Natural killer cell (primary cell): ENCODE measurements at places on chromosomes 6 and 20. TPM values are rescaled to one million over a fixed set of nuclear protein-coding genes. Genes with fewer than 3 reads are reported as not detected.
A peak's percentile ranks its signal among the peaks of the same experiment; 100 is the strongest.

The EPPIN gene
- total RNA-seq, result not detected

The KCNB1 gene
- 0.09 TPM for total RNA-seq

The SLC29A1 gene
- 5.2 TPM for total RNA-seq

The LY6G6C gene
- total RNA-seq, result not detected

The BMP5 gene
- not detected for total RNA-seq

GRCh38 chr6:104418839-104419238 lies 440.9 kb downstream of the HACE1 start:
- no peaks in the 10 kb centered on the region for H3K36me3 ChIP-seq
- H3K27ac ChIP-seq, result no peak overlapping the region
- DNase-seq, result no peak
- H3K4me3 ChIP-seq, result no peak overlapping the region

- H3K4me1 ChIP-seq, result peaks cover 17% of the 10 kb centered on the region
- no peak overlapping the region for H3K4me3 ChIP-seq
- H3K36me3 ChIP-seq, result peaks cover 24% of the 10 kb centered on the region
- H3K27me3 ChIP-seq, result no peaks in the 10 kb centered on the region
- no peak overlapping the region for H3K27ac ChIP-seq
These were observed 32.6 kb upstream of the TBC1D7 start for GRCh38 chr6:13360671-13361540.

DNA sequence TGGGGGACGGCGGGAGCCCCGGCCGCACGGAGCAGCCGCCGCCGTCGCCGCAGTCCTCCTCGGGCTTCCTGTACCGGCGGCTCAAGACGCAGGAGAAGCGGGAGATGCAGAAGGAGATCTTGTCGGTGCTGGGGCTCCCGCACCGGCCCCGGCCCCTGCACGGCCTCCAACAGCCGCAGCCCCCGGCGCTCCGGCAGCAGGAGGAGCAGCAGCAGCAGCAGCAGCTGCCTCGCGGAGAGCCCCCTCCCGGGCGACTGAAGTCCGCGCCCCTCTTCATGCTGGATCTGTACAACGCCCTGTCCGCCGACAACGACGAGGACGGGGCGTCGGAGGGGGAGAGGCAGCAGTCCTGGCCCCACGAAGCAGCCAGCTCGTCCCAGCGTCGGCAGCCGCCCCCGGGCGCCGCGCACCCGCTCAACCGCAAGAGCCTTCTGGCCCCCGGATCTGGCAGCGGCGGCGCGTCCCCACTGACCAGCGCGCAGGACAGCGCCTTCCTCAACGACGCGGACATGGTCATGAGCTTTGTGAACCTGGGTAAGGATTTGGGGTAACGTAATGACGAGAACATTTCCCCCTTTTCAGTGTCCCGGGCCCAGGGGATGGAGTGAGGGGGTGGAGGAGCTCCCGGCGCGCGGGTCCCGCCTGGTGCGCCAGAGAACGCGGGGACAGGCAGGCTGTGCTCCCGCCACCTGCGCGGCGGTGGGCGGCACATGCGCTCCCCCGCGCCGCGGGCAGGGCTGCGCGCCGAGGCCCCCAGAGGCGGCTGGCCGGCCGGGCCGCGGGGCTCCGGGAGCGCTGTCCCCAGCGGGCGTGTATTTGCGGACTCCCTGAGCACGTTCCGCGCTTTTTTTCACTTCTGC lies 1.4 kb downstream of the BMP6 start:
- H3K4me3 ChIP-seq, result no peak overlapping the region
- H3K27ac ChIP-seq, result no peak overlapping the region
- peaks cover 25% of the 10 kb centered on the region for H3K4me1 ChIP-seq
- peaks cover 33% of the 10 kb centered on the region for H3K27me3 ChIP-seq
- DNase-seq, result no peak

DNA sequence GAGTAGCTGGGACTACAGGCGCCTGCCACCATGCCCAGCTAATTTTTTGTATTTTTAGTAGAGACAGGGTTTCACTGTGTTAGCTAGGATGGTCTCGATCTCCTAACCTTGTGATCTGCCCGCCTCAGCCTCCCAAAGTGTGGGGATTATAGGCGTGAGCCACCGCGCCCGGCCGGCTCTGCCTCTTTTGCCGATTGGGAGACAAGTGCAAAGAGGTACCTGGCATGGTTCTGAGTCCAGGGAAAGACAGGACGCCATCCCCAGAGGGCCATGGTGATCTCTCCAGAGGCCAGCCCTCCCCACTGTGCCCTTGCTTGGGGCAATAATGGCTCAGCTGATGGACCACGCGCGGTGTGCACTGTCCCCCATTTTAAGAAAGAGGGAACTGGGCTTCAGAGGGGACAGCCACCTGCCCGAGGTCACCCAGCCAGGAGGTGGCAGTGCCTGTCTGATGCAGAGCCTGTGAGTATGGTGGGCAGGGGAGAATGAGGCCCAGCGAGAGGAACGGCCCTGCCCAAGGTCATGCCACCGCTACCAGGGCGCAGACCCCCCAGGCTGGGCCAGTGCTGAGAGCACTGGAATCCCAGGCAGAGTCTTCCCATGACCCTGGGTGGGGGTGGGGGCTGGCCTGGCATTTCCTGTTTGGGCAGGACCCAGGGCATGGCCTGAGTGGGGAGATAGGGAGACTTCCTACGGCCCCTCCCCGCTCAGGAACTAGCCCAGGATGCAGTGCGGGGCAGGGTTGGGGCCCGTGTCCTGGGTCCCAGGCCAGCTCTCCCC lies 61.0 kb downstream of the SNAI1 start:
- H3K27ac ChIP-seq, result no peak overlapping the region
- H3K4me3 ChIP-seq, result no peak overlapping the region
- no peaks in the 10 kb centered on the region for H3K27me3 ChIP-seq
- H3K36me3 ChIP-seq, result no peaks in the 10 kb centered on the region

DNA sequence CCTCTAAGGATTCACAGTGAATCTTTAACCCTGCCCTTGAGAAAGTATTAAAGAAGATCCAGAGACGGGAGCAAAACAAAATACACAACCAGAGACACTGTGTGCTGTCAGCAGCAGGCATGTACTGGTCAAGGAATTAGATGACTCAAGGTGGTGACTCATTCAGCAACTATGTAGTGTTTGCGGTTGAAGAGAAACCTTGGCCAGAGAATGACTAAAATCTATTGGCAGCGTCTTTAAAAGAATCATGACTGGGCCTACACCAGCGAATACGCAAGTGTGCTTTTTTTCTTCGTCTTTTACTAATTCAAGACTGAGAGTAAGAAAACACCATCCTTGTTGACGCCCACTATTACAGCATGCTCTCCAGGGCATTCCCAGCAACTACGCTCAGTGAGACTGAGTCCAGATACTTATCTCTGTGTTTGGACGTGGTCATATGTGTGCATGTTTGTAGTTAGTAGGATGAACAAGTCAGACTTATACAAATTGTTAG lies 72.4 kb upstream of the BACH2 start:
- H3K4me1 ChIP-seq, result no peaks in the 10 kb centered on the region
- no peak overlapping the region for H3K27ac ChIP-seq
- no peak overlapping the region for H3K4me3 ChIP-seq
- no peaks in the 10 kb centered on the region for H3K36me3 ChIP-seq
- DNase-seq, result no peak

GRCh38 chr6:24330137-24330732 lies 27.6 kb downstream of the DCDC2 start:
- no peaks in the 10 kb centered on the region for H3K27me3 ChIP-seq
- no peaks in the 10 kb centered on the region for H3K4me1 ChIP-seq
- H3K4me3 ChIP-seq, result no peak overlapping the region
- DNase-seq, result no peak
- no peak overlapping the region for H3K27ac ChIP-seq

DNA sequence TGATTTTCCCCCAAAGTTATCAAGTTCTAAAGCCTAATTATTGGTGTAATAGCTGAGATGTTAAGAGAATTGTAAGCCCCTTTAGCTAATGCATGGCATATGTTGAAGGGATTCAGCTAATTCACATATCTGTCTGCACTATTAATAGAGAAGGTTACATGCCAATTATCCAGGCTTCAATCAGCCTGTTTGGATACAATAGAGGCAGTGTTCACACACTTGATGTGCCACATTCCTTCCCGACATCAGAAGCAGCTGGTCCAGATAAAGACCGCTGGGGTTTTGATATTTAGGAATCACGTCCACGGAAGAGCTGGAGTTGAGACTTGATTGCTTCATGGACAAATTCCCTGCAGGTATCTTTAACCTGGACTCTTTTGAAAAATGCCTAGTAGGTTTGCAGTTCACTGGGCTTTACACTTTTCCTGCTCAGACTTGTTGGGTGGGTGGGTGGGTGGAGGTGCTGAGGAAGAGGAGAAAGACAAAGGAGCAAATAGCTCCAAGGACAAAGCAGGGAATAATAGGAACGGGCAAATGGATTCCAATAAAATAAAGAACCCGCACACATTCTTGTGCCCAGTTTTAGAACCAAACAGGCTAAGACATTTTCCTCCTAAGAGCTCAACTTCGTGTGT lies 142.6 kb upstream of the ZNF217 start:
- peaks cover 11% of the 10 kb centered on the region for H3K4me1 ChIP-seq
- H3K36me3 ChIP-seq, result no peaks in the 10 kb centered on the region
- H3K27me3 ChIP-seq, result no peaks in the 10 kb centered on the region
- no peak overlapping the region for H3K4me3 ChIP-seq

DNA sequence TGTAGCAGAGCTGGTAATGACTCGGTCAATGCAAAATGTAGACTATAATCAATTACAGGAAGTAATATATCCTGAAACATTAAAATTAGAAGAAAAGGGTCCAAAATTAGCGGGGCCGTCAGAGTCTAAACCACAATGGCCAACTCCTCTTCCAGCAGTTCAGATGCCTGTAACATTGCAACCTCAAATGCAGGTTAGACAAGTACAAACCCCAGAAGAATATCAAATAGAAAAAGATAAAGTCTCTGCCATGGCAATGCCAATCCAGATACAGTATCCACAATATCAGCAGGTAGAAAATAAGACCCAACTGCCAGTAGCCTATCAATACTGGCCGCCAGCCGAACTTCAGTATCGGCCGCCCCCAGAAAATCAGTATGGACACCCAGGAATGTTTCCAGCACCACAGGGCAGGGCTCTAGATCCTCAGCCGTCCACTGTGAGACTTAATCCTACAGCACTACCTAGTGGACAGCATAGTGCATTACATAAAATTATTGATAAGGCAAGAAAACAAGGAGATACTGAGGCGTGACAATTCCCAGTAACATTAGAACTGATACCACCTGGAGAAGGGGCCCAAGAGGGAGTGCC lies 158.4 kb downstream of the GPX5 start:
- H3K4me1 ChIP-seq, result no peaks in the 10 kb centered on the region
- no peak overlapping the region for H3K4me3 ChIP-seq
- peaks cover 17% of the 10 kb centered on the region for H3K27me3 ChIP-seq
- peak; percentile 63 for DNase-seq
- no peaks in the 10 kb centered on the region for H3K36me3 ChIP-seq

GRCh38 chr20:676315-676937 lies 824 bp upstream of the SCRT2 start:
- no peak overlapping the region for H3K27ac ChIP-seq
- H3K4me3 ChIP-seq, result no peak overlapping the region
- no peaks in the 10 kb centered on the region for H3K36me3 ChIP-seq
- peaks cover 53% of the 10 kb centered on the region for H3K27me3 ChIP-seq
- peaks cover 14% of the 10 kb centered on the region for H3K4me1 ChIP-seq
- no peak for DNase-seq

- no peak overlapping the region for H3K27ac ChIP-seq
- H3K4me1 ChIP-seq, result no peaks in the 10 kb centered on the region
- H3K27me3 ChIP-seq, result no peaks in the 10 kb centered on the region
- H3K4me3 ChIP-seq, result no peak overlapping the region
- H3K36me3 ChIP-seq, result peaks cover 56% of the 10 kb centered on the region
- no peak for DNase-seq
These were observed 9.1 kb downstream of the MTRF1L start for GRCh38 chr6:152993431-152993830.

GRCh38 chr6:53979468-53980067 lies 131.7 kb upstream of the MLIP start:
- no peaks in the 10 kb centered on the region for H3K36me3 ChIP-seq
- H3K4me1 ChIP-seq, result no peaks in the 10 kb centered on the region
- no peaks in the 10 kb centered on the region for H3K27me3 ChIP-seq
- no peak for DNase-seq
- no peak overlapping the region for H3K4me3 ChIP-seq
- no peak overlapping the region for H3K27ac ChIP-seq

DNA sequence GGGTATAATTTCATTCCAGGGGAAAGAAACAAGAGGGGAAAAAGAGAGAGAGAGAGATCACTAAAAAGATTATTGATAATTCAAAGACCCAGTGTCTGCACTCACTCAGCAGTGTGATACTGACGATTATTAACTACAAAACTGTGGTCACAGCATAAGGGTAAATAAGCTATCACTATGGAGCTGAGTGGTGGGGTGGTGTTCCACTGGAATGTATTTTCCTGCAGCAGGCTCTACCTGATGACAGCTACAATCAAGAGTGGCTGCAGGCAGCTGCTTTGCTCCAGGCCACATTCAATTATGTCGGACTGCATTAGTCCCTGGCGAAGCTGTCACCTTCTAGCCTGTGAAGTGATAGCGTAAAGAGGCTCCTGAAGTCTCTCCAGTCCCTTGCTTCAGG lies 122.2 kb upstream of the TFAP2D start:
- H3K27ac ChIP-seq, result no peak overlapping the region
- no peaks in the 10 kb centered on the region for H3K36me3 ChIP-seq
- no peak overlapping the region for H3K4me3 ChIP-seq
- DNase-seq, result no peak

GRCh38 chr6:112337209-112337638 lies 9.9 kb upstream of the RFPL4B start:
- no peak for DNase-seq
- H3K27me3 ChIP-seq, result no peaks in the 10 kb centered on the region
- no peak overlapping the region for H3K4me3 ChIP-seq
- no peaks in the 10 kb centered on the region for H3K36me3 ChIP-seq

GRCh38 chr6:105875974-105876640 lies 210.0 kb upstream of the PRDM1 start:
- H3K27me3 ChIP-seq, result no peaks in the 10 kb centered on the region
- H3K4me1 ChIP-seq, result peaks cover 3% of the 10 kb centered on the region
- no peaks in the 10 kb centered on the region for H3K36me3 ChIP-seq
- DNase-seq, result no peak

DNA sequence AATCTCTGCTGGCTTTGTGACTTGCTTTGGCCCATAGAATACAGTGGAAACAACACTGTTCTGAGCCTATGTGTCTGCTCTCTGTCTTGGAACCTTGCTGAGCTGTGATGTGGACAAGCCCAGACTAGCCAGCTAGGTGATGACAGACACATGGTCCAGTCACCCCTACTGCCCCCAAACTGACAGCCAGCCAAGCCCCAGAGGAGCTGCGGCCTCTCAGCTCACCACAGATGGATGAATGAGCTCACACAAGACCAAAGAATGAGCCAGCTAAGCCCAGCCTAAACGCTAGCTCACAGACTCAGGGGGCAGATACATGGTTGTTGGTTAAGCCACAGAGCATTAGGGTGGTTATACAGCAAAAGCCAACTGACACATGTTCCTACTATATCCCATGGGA lies 4.1 kb downstream of the AARS2 start:
- no peaks in the 10 kb centered on the region for H3K27me3 ChIP-seq
- peaks cover 11% of the 10 kb centered on the region for H3K4me1 ChIP-seq
- peaks cover 45% of the 10 kb centered on the region for H3K36me3 ChIP-seq
- DNase-seq, result no peak
- no peak overlapping the region for H3K4me3 ChIP-seq
- H3K27ac ChIP-seq, result no peak overlapping the region
